ENCODE measurements at places on chromosomes 4 and X.
A peak's percentile ranks its signal among the peaks of the same experiment; 100 is the strongest.

- DNase-seq, result no peak
These were observed 13.4 kb downstream of the SRD5A3 start for GRCh38 chr4:55359397-55359916.

- no peak for DNase-seq
These were observed 78.0 kb upstream of the ADAD1 start for GRCh38 chr4:122300776-122301175.

- no peak for DNase-seq
These were observed 69.2 kb upstream of the PLS3 start for GRCh38 chrX:115491766-115492165.

- no peak for DNase-seq
These were observed 182.5 kb upstream of the NPY2R start for GRCh38 chr4:155025762-155026457.

DNA sequence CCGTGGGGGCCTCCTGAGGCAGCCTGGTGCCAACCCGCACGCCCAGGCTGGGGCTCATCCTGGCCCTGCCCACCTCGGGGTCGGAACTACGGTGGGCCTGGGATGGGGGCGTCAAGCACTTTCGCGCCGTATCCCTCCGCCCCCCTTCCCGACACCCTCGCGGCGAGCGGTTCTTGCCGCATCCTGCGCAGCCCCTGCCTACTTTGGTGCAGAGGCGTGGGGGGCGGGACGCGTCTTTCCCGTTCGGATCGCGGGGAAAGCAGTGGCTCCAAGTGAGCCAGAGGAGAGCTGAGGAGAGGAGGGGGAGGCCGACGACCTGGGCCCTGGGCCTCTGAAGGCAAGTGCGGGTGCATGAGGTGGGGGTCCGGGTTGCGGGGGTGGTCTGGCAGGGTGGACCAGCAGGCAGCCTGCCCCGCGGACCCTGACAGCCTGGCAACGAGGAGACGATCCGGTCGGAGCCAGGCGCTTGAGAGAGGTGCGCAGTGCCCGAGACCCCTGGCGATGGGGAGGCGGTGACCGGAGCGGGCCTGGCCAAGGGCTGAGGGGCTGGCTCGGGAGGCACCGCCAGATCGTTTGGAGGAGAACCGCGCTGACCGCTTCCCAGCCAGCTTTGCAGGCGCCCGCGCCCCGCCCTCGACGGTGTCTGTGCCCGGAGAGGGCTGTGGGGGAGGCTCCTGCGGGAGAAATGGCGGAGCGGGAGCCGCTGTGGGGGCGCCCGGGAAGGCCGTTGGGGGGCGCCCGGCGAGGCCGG, at the start of gene GPRASP2:
TSS of gene GPRASP2 (plus strand) at position 233 of the 751 bp plus-strand sequence. CDS start 2,422 bp downstream, outside the sequence.
- no peak for DNase-seq

- no peak for DNase-seq
These were observed 81.3 kb downstream of the ARHGAP24 start for GRCh38 chr4:85556283-85556682.

DNA sequence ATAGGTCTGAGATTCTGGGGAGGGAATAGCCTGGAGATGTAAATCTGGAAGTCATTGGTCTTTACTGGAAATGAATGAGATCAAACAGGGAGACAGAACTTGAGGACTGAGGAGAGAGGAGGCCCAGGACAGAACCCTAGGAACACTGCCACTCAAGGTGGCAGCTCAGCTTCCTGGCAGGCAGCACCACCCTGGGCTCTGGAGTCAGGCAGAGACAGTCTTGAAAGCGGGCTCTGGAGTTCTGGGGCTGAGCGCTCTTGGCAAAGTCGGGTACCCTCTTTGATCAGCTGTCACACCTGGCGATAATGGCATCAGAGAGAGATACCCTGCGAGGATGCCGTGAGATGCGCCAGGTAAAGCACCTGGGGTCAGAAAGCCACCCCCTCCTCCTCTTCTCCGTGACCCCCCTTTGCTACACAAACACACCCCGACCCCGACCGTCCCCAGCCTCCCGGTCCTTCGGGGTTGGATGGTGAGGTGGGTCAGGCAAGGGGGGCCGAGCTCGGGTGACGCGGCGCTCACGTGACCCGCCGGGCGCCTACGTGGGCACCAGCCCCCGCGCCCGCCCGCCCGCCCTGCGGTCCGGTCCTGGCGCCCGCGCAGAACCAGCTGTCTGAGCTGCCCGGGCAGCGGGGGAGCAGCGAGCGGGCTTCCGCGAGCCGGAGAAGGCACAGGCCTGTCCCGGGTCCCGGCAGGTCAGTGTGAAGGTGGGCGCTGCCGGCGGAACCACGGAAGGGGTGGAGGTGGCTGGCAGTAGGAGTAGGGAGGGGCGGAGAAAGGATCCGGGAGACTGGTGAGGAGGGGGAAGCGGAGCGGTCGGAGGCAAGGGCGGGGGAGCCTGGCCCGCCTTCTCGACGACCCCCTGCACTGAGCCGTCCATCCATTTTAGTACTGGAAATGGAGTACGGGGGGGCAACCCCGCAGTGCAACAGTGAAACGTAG, at the start of gene TCEAL3:
TSS of gene TCEAL3 (plus strand) at position 600 of the 942 bp plus-strand sequence. CDS start 1,102 bp downstream, outside the sequence.
- no peak for DNase-seq

DNA sequence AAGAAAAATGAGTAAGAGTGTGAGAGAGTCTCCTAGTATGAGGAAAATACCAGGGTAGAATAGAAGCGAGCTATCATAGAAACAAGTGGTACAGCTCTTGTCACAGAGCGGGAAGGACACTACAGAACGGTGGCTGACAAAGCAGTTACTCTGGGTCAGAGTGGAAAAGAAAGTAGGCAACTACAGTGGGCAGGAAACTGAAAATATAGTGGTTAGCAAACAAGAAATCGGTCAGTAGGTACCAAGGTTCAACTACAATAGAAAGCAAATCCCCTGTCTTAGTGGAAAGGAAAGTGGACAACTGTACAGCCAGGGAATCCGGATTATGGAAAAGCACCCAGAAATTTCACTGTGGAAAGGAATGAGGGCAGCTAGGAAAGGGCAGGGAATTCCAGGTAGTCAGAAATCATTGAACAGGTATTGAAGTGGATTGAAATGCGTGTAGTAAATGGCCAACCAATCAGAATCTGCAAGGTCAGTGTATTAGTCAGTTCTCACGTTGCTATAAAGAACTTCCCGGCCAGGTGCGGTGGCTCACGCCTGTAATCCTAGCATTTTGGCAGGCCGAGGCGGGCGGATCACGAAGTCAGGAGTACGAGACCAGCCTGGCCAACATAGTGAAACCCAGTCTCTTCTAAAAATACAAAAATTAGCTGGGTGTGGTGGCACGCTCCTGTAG, 219.6 kb upstream of the DIAPH2 start:
- no peak for DNase-seq

DNA sequence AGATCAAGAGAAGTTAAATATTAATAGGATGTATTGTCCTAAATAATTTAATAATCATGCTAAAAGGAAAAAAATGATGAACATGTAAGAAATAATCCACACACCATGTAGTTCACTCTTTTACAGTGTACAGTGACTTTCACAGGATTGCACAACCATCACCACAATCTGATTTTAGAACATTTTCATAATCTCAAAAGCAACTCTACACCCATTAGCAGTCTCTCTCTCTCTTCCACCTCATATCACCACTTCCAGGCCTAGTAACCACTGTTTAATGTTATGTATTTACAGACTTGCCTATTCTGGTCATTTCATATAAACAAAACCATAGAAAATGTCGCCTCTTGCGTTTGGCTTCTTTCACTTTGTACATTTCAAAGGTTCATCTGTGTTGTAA, 153.4 kb downstream of the FSTL5 start:
- no peak for DNase-seq

GRCh38 chr4:51851090-51851936, 8.4 kb downstream of the DCUN1D4 start:
- DNase-seq, result no peak

- DNase-seq, result no peak
These were observed 315.9 kb downstream of the PCDH10 start for GRCh38 chr4:133465022-133465421.

GRCh38 chr4:2962614-2963174, 512 bp downstream of the NOP14 start:
- DNase-seq, result no peak

DNA sequence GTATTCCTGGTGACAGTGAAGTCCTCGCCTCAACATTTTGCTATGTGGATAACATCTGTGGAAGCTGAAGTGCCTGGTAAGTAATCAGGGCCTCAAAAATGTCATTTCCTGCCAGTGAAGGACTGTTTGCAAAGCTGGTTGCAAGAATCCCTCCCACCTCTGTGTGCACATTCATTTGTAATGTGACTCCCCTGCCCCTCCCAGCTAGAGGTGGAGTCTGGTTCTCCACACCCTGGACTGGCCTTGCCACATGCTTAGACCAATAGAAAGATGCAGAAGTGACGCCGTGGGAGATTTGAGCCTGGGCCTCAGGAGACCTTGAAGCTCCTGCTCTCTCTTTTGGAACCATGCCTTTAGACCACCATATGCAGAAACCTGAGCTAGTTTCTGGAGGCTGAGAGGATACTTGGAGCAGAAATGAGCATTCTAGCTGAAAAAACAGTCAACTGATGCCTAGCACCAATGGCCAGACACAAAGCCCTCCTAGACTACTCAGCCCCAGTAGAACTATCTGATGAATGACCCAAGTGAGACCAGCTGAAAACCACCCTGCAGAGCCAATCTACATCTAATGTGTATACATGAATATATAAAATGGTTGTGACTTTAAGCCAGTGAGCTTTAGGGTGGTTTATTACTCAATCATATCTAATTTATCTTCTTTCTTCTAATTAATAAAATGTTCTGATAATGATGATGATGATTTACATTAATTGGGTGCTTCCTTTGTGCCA, 47.8 kb upstream of the CRMP1 start:
- no peak for DNase-seq

DNA sequence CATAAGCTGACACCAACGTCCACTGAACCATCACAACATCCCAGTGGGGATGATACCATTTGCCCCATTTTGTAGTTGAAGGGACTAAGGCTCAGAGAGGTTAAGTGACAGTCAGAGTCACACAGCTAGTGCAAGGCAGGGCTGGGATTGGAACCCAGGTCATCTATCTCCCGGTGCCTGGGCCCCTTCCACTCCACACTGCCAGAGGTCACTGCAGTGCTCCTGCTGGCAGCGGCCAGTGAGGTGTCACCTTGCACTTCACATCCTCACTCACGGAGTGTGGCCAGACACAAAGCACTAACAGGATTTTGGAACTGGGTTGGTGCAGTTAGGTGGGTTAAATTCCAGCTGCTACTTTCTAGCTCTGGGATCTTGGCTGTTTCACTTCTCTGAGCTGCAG, 118.7 kb downstream of the ENPP6 start:
- DNase-seq, result no peak

GRCh38 chr4:90730752-90731151, 603.6 kb downstream of the CCSER1 start:
- DNase-seq, result no peak

- no peak for DNase-seq
These were observed 6.8 kb upstream of the RRAGB start for GRCh38 chrX:55710701-55711100.

DNA sequence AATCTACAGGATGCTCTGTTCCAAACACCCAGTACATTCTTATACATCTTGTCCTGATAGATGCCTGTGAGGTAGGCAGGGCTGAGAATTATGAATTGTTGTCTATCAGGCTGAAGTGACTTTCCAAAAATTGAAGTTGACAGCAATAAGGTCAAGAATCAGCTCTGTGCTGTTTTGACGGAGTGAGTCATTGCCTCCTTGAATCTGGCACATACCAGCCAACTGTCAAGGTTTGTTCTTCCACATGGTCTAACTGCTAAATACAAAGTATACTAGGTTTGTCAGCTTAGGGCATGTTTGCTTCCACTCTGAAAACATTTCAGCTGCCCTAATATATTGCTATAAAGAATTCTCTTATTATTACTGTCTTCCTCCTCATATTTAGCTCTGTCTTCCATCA, 32.3 kb downstream of the SH3RF1 start:
- no peak for DNase-seq

DNA sequence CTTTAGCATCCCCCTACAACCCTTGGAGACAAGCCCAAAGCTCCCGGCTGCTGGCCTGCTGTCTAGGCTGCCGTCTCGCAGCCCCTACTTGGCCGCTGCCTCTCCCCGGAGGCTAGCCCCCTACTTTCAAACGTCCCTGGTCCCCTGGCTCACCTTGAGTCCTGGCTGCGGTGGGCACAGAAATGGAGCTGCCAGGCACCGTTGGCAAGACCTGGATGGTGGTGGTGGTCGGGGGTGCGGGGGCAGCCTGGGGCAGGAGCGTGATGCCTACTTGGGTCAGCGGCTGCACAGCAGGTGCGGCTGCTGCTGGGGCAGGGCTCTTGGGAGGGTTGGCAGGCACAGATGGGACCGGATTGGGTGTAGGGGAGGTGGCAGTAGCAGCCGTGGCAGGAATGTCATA, 12.0 kb downstream of the HCFC1 start:
- DNase-seq, result no peak

DNA sequence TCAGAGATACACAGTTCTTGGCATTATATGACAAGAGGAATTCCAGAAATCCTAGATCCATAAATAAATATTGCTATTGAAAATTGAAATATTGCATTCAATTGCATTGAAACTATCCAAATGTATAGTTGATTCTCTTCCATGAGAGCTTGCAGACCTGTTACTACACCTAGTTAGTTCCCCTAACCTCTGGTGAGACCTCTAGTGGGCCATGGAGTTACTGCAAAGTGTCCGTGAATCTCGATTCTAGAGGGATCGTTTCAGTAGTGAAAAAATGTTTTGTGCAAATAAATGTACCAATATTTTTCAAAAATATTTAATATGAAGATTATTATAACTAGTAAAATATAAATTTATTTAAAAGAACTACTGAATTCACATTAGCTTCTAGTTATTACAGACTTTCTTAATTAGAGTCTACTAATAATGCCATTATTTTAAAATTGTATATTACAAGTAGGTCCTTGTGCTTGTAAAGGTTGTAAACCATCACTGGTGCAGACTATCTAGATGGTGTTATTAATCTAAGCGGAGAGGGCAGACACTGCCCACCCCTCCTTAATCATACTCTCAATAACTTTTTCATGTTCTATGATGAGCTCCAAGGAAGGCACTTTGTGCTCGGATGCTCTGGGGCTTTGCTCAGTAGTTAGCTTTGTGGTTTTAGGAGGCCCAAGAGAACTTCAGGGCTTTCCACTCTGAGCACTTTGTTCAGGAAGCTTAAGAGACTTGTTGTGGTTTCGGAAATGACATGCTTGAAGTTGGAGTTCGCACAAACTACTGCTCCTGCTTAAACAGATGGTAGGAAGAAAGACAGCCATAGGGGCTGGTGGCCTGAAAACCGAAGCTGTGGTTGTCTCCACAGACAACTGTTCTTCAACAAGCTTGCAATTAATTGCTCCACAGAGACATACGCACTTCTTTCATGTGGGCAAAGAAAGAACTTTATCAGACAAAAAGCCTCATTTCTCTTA, 42.8 kb downstream of the IL21 start:
- peak; percentile 28 for DNase-seq

DNA sequence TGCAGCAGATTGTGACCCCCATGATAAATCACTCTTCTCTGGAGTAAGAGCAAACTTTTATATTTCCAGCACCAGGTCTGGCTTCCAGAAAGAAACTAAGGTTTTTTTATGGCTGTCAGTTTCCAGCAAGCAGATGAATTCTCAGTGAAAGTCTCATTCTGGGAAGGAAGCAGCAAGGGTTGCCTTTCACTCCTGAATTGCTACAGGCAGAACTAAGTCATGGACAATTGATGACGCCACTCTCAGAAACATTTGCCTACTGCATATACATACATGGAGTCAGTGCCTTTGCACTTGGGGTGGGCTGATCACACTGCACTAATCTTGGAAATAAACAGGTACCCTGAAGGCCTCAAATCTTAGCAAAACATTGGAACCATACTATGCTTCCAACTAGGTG, 80.0 kb downstream of the IL21 start:
- DNase-seq, result no peak

Data from stimulated activated CD8-positive, alpha-beta memory T cell treated with anti-CD3 and anti-CD28 coated beads, Interleukin-4, amount 100 ng/mL, for 4 hours (primary cell).